ENCODE measurements at places on chromosomes 3 and 15.

GRCh38 chr3:45567730-45568172, 26.8 kb upstream of the LIMD1 start:
- no peak for DNase-seq

DNA sequence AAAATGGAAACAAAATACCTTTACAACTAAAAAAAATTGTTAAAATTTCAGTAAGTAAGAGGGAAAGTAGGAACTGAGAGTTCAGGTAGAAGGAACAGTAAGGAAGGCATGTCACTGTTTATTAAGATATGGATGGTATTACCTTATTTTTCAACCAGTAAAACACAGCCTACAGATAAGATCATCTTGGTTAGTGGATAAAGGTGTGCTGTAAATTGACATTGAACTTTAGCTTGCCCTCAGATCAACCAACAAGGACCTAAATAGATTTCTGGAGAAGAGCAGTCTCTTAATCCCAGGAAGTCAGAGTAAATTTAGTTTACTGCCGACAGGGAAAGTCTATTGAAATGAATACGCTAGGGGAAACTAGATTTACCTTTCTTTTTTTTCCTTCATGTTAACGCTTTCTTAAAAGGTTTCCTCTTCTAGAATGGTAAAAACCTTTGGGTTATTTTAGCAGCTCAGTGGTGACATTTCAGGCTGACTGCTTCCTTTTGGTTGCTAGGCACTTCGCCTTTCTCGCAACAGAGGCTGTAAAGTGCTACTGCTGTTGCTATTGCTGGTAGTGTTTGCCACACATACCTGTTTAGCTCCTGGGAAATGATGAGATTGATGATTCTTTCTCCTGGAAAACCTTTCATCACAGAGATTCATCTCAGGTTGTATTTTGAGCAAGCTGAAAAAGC, 12.9 kb downstream of the DZIP3 start:
- DNase-seq: no peak

- DNase-seq: no peak
Observed at GRCh38 chr3:64599651-64600050, 88.1 kb downstream of the ADAMTS9 start.

DNA sequence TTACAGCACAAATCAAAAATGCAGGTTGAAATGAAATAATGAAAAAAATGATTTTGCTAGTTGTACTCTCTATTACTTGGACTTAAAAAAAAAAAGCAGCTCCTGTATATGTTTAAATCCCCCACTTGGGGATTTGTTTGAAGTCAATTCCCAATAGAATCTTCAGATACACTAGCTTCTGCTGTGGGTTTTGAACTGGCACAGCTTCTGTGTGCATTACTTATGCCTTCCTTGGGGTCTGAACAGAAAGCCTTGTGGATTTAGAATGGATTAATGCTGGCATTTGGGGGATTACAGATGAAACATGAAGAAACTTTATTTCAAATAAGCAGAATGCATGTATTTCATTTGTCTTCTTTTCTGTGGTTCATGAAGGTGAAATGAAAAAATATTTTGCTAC, 513.2 kb upstream of the TBL1XR1 start:
- DNase-seq: no peak

DNA sequence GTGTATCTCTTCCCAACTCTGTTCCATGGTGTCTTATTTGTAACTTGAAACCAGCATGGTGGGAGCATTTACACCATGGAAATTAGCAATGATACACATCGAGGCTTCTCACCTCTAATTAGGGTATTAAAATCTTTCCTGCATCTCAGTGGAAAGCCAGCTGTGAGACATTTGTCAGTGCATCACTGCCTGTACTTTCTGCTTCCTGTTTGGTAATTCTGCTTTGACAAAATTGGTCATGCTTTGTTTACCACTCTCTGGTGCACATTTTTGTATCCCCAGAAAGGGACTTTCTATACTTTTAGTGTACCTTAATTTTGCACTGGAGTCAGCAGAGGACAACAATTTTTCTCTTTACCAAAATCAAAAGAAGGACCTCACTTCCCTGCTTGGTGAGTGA, 402.1 kb downstream of the PDCD6IP start:
- DNase-seq: no peak

- no peak for DNase-seq
Observed at GRCh38 chr3:189833996-189834395, 202.8 kb downstream of the TP63 start.

GRCh38 chr3:129336093-129336706, 57.5 kb downstream of the HMCES start:
- no peak for DNase-seq

GRCh38 chr3:8835385-8835784, 66.0 kb upstream of the OXTR start:
- DNase-seq: no peak

DNA sequence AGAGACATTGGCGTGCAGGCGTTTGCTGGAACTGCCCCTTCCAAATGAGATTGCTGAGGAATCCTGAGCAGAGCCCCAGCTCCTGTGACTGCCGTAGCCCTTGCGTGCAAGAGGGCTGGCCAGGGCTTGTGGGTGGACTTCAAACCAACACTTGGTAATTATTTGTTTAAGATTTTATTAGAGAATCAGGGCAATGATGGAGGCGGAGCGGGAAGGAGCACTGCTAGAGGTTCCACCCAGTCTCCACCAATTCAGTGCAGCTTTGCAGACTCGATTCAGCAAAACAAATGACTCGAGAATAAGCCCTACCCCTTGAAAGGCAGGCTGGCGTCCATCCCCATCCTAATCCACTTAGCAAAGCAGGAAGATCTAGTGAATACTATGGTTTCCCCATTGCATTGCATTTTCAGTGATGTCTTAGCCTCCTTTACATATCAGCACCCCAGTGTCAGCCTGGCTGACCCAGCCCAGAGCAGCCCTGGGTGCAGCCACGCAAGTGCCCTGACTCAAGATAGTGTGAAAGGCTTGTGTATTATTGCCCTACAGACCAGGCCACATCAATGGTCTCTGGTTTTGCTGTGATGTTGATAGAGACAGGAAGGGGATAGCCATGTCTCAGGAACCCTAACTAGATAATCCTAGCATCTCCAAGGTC, 26.0 kb downstream of the GLDN start:
- peak; percentile 5 for DNase-seq

DNA sequence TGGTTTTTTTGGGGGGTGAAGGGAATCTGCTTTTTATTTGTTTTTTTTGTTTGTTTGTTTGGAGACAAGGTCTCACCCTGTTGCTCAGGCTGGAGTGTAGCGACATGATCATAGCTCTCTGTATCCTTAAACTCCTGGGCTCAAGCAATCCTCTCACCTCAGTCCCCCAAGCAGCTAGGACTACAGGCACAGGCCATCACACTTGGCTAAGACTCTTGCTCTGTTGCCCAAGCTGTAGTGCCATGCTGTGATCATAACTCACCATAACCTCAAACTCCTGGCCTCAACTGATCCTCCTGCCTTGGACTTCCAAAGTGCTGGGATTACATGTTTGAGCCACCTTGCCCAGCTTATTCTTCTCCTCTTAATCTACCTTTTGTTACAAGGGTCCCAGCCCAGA, 31.8 kb downstream of the GPR176 start:
- DNase-seq: no peak

DNA sequence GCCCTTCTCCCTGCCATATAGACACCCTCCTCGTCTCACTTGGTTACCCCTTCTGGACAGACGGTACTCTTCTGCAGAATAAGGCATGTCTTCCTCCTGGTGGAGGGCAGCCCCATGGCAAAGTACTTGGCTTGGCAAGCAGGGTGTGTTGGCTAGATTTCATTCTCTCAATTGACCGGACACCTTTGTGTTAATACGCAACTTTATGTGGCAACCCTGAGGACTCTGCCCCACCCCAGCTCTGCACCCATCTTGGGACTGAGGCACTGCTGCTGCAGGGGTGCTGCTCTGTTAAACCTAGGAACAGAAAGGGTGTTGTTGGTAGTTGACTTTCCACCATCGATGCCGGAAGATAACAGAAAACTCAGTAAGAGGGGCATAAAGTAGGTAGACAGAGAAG, 55.2 kb downstream of the PTPRG start:
- DNase-seq: no peak

GRCh38 chr3:112967828-112968227, 7.1 kb downstream of the CD200R1 start:
- no peak for DNase-seq

- DNase-seq: no peak
Observed at GRCh38 chr3:169403855-169404519, 259.5 kb downstream of the MECOM start.

- DNase-seq: no peak
Observed at GRCh38 chr3:51146781-51147180, 238.3 kb upstream of the MANF start.

- DNase-seq: peak; percentile 10
Observed at GRCh38 chr3:141575879-141576743, 89.3 kb downstream of the RASA2 start.

- DNase-seq: peak; percentile 15
Observed at GRCh38 chr15:36218322-36218721, 361.1 kb upstream of the CDIN1 start.

DNA sequence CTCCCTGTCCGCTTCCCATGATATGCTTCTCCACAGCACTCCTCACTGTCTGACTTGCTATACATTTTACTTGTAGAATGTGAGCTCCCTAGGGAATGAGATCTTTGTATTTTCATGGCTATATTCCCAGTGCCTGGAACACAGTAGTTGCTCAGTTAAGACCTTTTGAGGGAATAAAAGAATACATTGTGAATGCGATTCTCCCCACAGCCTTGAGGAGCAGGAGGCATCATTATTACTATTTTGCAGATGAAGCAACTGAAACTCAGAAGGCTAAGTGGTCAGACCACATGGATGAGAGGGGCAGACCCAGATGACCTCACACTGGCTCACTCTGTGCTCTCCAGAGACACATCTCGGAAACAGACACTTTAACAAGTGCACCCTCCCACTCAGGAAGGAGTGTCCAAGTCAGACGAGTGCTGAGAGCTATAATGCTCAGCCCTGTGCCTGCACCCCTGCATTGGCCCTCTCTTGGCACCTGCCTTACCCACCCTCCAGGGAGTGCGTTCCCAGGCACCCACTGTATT, 46.8 kb downstream of the SST start:
- DNase-seq: no peak

- DNase-seq: no peak
Observed at GRCh38 chr15:49148727-49149126, 6.7 kb downstream of the COPS2 start.

DNA sequence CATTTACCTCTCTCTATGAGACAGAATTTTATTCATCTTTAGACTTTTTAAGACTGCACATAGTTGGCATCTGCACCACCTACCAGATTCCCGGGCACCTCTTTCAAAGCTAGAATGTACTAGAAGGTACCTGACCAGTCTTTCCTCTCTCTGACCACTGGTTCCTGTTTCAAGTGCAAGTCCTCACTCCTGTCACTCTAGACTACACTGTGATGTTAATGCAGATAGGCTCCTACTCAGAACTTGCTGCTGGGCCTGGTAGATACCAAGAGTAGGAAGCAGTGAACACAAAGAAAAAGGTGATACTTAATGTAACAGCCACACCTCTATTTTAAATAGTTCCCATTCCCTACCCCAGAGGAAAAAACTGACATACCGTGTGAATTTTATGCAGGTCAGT, 8.1 kb upstream of the TCAIM start:
- no peak for DNase-seq

DNA sequence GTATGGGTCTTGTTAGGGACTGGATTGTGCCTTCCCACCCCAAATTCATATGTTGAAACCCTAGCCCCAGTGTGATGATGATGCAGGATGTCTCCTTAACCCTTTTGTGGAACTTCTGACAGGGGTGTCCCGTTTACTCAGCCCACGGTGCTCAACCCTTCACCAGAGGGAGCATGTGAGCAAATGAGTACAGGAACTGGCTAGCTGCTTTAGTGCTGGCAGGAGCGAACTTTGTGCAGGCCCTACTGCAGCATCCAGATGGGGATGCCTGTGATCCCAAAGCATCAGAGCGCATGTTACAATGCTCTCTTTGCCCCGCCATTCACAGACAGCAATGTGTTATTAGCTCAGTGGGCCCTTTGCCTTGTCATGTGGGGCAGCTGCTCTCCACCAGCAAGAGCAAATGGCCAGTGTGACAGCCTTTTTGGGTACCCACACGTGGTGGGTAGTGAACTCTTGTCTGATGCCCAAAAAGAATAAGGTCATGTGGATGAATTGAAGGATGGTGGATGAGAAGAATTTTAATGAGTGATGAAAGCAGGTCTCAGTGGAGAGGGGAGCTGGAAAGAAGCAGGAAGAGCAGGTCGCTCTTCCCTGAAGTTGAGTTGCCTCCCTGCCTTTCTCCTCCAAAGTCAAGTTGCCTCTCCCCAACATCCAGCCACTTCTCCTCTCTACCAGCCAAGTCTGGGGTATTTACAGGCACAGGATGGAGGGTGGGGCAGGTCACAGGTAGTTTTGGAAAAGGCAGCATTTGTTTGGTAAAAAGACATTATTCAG, 63.3 kb upstream of the STRIT1 start:
- no peak for DNase-seq

DNA sequence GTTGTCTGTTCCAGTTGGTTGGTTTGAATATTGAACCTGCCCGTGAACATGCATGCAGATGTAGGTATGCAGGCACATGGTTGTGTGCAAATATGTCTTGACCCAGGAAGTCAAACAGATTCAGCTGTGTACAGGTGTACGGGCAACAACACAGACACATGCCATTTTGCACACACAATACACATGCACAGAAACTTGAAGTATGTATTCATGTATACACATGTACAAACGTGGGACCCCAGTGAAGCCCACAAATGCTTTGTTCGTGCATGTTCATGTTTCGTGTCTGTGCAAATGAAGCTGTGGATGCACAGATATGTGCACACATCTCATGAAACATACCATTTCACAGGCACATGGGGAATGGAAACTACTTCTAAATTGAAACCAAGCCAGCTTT, 30.7 kb downstream of the IDH3A start:
- DNase-seq: no peak

- DNase-seq: peak; percentile 82
Observed at GRCh38 chr3:24508423-24508839, 13.8 kb upstream of the THRB start.

DNA sequence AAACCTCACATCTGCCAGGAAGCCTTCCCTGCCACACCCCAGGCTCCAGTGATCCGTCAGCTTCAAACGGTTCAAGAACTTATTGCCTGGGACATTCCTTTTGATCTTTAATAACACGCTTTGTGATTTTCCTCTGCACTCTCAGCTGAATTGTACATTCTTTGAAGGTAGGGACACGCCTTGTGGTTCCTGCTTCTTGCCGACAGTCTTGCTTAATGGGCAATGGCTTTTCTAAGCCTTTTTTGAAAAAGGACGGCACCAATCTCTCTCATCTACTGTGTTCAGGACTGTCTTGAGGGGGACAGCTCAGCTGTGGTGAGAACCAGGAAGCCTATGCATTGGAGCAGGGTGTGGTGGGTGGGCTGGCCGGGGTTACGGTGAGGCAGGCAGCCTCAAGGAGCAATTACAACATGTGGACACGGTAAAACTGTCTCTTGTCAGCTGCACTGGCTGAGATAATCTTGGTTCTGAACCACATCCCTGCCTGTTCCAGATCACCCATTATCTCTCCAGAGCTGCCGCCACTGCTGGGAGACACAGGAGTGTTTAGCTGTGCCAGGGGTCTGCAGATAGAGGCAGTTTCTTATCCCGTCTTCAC, 46.0 kb upstream of the GLCE start:
- DNase-seq: no peak

GRCh38 chr15:71043373-71043772, 71.9 kb upstream of the THSD4 start:
- DNase-seq: peak; percentile 54

- peak; percentile 8 for DNase-seq
Observed at GRCh38 chr3:158395421-158395820, 175.6 kb upstream of the MLF1 start.
